GM23338 (cell line): ENCODE measurements at places on chromosomes 6 and 20.

DNA sequence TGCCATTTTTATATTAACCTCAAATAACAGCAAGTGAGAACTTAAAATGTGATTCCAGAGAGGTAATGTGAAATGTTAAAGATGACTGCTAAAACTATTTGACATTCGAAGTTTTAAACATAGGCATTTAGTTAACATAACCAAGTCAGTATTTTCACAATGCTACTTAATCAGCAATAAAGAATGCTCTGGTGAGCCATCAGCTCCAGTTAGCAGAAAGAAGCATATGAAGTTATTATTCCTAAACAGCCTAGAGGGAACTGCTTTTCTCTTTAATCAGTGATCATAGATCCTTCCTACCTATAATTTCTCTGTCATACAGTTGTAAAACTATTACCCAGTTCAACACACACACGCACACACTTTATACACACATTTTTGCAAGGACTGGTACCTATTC lies 60.1 kb downstream of the MMS22L start:
- DNase-seq: no peak

DNA sequence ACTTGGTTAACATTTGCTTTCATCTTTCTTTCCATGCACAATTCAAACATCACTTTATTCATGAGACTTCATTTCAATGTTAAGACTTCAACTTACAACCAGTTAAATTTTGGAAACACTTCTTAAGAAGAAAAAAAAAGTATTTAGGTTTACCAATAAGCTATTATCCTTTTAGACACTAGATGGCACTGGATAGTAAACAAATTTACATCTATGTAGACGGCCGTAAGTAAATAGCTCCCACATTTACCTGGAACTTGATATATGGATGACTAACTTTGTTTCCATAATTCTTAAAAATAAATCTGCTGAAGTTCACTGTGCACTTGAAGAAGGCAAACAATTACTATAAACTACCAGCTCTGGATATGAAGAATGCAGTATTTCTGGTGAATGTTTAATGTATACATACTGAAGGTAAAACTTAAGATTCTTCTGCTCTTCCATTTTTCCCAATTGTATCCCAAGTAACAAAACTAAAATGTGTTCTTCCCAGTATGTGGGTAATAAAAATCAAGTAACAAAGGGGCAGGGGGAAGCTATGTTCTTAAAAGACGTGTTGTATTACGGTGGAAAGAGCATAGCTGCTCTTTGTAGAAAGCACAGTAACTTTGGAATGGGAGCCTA lies 130.6 kb upstream of the C6orf118 start:
- peak; percentile 80 for DNase-seq

DNA sequence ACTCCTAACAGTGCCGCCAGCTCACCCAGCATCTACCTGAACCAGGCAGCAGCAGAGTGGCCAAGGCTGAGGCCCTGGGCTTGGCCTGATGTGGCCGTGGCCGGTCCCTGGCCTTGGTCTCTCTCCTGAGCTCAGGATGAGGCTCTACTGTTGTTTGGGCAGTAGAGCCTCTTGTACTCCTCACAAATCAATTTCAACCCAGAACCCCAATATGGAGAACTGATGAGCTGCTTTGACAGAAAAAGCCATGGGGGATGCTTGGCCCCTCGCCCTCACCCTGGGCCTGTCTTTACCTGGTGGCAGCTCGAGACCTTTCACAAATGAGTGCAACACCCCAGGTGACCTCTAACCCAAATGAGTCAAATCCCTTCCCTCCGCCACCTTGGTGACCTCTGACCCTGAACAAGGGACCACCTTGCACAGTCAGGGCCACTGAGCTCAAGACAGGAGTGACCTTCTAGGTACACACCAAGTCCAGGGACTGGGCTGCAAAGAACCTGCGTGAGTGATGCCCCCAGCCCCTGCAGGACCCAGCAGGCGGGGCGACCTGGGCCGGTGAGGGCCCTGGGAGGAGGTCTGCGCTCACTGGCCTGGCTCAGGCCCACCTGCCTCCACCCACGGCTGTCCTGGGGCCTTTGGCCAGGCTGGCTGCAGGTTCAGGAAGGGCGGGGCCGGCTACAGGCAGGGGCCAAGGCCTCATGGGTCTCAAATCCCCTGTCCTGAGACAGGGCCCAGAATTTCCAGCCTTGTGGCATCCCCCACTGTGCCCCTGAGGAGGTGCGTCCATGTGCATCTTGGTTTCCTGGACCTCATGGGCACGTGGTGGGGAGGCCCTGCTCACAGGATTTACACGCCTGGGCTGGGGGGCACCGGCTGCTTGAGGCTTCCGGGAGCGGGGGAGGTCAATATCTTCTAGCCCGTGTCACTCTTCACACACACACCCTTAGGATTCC lies 30.2 kb downstream of the PSMG4 start:
- DNase-seq: no peak

DNA sequence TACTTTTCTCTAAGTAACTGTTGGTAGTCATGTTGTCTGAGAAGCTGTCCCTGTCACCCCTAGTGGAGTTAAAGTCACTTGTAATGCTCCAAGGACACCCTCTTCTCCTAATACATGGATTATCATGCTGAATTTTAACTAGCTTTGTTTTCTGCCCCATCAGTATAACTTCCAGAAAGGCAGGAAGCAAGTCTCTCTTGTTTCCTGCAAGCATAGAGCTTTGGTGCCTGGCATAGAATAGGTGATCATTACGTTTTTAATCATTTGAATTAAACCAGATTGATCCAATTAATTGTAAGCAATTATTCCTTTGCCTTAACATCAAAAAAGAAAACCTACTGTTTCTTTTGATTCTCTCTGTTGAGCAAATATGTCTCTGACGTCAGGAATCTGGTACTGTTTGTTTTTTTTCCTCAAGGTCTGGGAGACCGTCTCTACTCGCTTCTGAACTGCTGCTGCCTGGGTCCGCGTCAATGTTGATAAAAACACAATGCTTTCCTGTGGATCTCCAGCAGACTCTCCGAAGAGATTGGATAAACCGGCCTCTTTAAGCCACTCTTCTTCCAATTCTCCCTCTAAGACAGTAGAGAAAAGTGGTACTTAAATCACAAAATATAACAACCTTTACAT lies 71.8 kb downstream of the ARHGAP18 start:
- no peak for DNase-seq

DNA sequence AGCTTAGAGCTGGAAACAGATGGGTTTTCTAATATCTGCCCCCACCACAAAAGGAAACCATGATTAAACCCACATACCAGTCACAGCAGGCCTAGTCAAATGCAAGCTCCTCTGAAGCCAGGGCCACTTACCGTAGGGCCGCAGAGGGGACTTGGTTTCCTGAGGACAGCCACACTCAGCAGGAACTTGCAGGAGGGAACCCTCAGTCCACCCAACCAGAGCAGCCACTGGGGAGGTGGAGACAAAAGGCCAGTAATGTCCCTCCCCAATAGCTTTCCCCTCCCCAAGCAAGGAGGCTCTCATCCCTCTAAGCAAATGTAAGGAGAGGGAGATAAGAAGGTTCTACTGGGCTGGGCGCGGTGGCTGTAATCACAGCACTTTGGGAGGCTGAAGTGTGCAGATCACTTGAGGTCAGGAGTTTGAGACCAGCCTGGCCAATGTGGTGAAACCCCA lies 384.4 kb upstream of the JARID2 start:
- peak; percentile 64 for DNase-seq

GRCh38 chr6:64912966-64913365 lies 794.1 kb downstream of the EYS start:
- DNase-seq: no peak

DNA sequence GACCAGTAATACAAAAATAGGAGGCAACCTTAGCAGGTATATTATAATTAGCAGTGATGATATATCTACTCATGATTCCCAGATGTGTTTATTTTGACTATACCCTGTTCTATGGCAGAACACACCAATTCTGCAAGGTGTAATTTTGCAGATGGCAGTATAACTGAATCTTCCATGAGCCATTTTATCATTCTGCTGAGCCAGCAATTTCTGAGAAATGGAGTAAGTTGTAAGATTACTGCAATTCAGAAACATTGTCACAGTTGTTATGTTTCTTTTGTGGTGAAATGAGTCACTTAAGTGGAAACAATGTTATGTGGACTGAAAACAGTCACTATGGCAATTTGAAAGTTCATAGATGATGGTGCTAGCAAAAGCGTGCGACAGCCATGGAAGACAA lies 63.7 kb upstream of the RIMS1 start:
- no peak for DNase-seq

DNA sequence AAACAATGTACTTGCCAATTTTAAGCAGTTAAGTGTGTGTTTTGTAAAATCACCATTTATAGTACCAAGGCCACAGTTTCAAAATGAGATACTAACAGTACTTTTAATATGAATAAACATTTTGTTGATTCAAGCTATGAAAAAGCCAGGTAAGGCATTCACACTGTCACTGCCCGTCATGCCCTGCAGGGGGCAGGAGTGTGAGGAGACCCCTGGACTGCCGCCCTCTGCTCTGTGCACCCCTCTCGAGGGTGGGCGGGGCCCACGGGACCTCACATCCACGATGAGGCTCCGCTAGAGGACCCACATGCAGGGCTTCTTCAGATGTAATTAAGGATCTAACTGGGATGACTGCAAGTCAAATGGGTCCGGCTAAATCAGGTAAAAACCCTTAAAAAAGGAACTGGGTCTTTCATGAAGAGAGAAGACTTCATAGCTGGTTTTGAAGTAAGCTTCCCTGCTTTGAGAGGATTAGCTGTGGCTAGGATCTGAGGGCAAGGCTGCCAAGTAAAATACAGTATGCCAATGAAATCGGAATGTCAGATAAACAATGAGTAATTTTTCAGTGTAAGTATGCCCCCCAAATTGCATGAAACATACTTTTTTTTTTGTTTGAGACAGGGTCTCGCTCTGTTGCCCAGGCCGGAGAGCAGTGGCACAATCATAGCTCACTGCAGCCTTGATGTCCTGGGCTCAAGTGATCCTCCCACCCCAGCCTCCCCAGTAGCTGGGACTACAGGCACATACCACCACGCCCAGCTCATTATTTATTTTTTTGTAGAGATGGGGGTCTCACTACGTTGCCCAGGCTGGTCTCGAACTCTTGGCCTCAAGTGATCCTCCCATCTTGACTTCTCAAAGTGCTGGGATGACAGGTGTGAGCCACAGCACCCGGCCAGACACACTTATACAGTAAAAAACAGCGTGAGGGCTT lies 18.7 kb downstream of the DIDO1 start:
- DNase-seq: peak; percentile 68

DNA sequence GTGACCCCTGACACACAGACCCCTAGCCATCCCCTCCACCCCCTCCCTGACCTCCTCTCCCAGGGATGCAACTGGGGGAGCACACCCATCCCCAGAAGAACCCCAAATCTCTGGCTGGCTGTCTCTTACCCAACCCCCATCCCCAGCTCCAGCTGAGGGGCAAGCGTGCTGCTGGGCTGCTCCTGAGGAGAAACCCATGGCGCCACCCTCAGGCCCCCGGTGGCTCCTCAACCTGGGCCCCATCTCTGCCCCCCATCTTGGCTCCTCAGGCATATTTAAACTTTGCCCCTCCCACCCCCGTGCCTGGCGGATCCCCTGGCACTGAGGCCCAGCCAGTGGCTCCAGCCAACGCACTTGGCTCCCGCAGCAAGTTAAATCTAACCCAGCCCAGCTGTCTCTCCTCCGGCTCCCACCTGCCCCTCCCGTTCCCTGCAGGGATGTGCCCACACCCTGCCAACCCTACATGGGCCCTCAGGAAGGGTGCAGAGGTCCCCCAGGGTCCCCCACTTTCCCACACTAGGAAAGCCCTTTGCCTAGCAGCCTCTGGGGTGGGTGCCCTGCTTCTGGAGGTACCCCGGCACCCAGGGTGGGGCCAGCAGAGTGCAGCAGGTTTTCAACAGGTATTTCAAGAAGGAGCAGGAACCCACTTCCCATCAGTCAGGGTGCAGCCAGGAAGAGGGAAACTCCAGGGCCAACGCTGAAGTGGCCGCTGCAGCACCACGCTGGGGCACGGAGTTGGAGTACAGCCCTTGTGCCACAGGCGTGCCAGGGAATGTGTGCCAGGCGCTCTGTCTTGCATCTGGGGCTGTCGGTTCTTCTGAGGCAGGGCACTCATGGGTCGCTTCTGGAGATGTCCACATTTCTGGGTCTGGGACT lies 5.3 kb upstream of the OSBPL2 start:
- no peak for DNase-seq

GRCh38 chr6:80165143-80165542 lies 58.7 kb downstream of the BCKDHB start:
- DNase-seq: no peak

GRCh38 chr6:34575326-34575725 lies 19.2 kb upstream of the SPDEF start:
- peak; percentile 62 for DNase-seq

- peak; percentile 79 for DNase-seq
Measured at GRCh38 chr20:49132995-49133478, 55.1 kb downstream of the STAU1 start.

GRCh38 chr6:117601811-117602150 lies 530 bp downstream of the GOPC start:
- peak; percentile 13 for DNase-seq

DNA sequence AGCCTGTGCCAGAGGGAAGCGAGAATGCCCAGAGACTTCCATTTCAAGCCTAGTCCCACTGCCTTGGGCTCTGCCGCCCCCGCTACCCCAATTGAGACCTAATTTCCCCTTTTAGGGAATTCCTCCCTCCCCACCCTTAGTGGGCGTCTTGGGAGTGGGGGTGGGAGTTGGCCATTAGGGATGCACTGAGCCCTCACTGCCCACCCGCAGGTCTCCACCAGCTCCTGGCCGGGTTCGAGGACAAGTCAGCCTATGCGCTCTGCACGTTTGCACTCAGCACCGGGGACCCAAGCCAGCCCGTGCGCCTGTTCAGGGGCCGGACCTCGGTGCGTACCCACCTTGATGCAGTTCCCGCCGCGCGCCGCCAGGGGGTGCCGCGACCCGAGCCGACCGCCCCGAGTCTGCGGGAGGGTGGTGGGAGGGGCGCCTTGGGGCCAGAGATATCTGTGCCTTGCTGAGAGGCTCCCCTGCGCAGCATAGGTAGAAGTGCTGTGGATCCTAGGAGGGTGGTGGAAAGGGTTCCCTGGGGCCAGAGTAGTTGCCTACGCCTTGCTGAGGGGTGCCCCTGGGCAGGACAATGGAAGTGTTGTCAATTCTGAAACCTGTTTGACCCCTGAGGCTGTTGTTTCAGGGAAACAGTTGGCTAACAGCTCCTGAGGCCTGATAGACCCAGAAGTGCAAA lies 9.2 kb downstream of the ITPA start:
- DNase-seq: peak; percentile 88

DNA sequence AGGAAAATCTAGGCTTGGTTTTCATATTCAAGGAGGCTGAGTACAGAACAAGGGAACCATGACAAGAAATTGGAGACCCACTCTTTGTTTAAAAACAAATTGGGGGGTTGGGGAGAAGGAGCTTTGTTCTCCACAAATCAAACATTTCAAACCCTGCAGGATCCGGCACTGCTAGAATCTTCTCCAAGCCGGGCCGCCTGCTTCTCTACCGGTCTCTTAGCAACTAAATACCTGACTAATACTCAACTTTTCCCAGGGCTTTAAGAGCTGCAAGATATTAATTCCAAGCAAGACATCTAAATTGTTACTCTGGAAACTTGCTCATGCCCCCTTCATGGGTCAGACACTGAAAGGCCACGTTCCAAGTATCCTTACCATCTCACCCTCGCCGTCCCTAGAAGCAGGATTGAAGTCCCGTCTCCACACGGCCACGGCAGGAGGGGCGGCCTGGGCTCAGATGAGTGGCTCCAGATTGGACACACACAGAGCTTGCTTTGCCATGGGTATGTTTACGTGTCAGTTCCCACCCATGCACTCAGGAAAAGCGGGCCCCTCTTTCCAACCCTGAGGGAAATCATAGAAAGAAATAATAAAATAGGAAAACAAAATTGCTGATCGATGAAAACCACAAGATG lies 126.4 kb upstream of the CDH4 start:
- DNase-seq: no peak
